Activated CD4-positive, alpha-beta T cell treated with anti-CD3 and anti-CD28 coated beads for 36 hours (primary cell): ENCODE measurements at places on chromosomes 7 and 10. TPM values are rescaled to one million over a fixed set of nuclear protein-coding genes. Genes with fewer than 3 reads are reported as not detected.

The H2BK1 gene
- total RNA-seq: not detected

The FAM25G gene
- not detected for total RNA-seq

The ANXA8 gene
- total RNA-seq: not detected

The SFTPA1 gene
- not detected for total RNA-seq

The GJD4 gene
- total RNA-seq: not detected

The FOXP2 gene
- total RNA-seq: not detected

The FGFR2 gene
- total RNA-seq: not detected

- H3K4me1 ChIP-seq: no peaks in the 10 kb centered on the region
- H3K27me3 ChIP-seq: peaks cover 2% of the 10 kb centered on the region
- no peaks in the 10 kb centered on the region for H3K36me3 ChIP-seq
- H3K27ac ChIP-seq: no peak overlapping the region
Measured at GRCh38 chr7:38669965-38670520, 38.9 kb upstream of the AMPH start.

GRCh38 chr10:70228491-70228890 lies 4.7 kb downstream of the PPA1 start:
- peaks cover 39% of the 10 kb centered on the region for H3K36me3 ChIP-seq
- DNase-seq: no peak
- H3K27ac ChIP-seq: no peak overlapping the region

GRCh38 chr10:93495654-93496321 lies 624 bp upstream of the CEP55 start:
- H3K4me3 ChIP-seq: peak overlapping the region; percentile 78
- H3K36me3 ChIP-seq: peaks cover 22% of the 10 kb centered on the region
- DNase-seq: peak; percentile 45
- peaks cover 25% of the 10 kb centered on the region for H3K4me1 ChIP-seq
- peak overlapping the region; percentile 55 for H3K27ac ChIP-seq
- H3K27me3 ChIP-seq: peaks cover 2% of the 10 kb centered on the region

- H3K27me3 ChIP-seq: peaks cover 16% of the 10 kb centered on the region
- no peak for DNase-seq
- no peaks in the 10 kb centered on the region for H3K36me3 ChIP-seq
- no peak overlapping the region for H3K4me3 ChIP-seq
- H3K27ac ChIP-seq: no peak overlapping the region
Measured at GRCh38 chr7:103918631-103919271, 70.7 kb downstream of the RELN start.

DNA sequence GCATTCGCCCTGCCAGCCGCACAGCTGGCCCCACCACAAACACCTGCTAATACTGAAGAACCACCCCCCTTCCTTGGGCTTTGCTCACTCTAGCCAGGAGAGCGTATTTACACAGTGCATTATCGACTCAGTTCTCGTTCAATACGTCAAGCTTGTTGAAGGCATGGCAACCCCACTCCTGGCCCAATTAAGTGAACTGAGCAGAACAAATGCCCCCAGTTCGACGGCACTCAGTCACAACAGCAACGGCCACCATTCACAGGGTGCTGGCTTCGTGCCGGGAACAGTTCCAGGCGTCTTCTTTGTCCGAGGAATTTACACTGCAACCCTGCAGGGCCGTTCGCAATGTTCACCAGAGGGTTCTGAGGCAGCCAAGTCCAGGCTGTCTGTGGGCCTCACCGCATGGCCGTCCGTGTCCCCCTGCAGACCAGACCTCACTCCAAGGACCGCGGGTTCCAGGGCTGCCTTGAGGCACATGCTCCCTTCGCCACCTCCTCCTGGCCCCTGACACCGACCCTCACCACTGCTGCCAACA lies 175.3 kb downstream of the DIP2C start:
- H3K27me3 ChIP-seq: no peaks in the 10 kb centered on the region
- no peak overlapping the region for H3K27ac ChIP-seq
- H3K4me3 ChIP-seq: no peak overlapping the region
- H3K4me1 ChIP-seq: peaks cover 13% of the 10 kb centered on the region
- no peak for DNase-seq

- no peak overlapping the region for H3K27ac ChIP-seq
- no peak for DNase-seq
- no peak overlapping the region for H3K4me3 ChIP-seq
- H3K27me3 ChIP-seq: no peaks in the 10 kb centered on the region
- H3K4me1 ChIP-seq: no peaks in the 10 kb centered on the region
Measured at GRCh38 chr10:133110609-133111275, 23.0 kb downstream of the ADGRA1 start.

DNA sequence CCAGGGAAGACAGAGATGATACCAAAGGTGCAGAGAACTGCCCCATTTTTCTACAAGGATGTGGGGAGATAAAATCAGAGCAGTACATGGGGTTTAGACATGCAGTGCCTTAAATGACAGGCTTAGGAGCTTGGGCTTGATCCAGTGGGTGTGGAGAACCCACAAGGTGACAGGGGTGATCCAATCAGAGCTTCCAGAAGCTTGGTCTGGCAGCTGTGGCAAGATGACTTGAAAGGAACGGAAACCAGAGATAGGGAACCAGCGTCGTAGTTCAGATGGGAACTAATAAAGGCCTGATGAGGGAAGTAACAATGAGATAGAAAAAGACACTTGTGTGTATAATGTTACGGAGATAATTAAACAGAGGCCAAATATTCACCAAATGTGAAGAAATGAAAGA lies 80.7 kb downstream of the SLC37A3 start:
- H3K4me3 ChIP-seq: no peak overlapping the region
- H3K27ac ChIP-seq: no peak overlapping the region
- H3K27me3 ChIP-seq: no peaks in the 10 kb centered on the region
- peaks cover 19% of the 10 kb centered on the region for H3K4me1 ChIP-seq
- DNase-seq: no peak

DNA sequence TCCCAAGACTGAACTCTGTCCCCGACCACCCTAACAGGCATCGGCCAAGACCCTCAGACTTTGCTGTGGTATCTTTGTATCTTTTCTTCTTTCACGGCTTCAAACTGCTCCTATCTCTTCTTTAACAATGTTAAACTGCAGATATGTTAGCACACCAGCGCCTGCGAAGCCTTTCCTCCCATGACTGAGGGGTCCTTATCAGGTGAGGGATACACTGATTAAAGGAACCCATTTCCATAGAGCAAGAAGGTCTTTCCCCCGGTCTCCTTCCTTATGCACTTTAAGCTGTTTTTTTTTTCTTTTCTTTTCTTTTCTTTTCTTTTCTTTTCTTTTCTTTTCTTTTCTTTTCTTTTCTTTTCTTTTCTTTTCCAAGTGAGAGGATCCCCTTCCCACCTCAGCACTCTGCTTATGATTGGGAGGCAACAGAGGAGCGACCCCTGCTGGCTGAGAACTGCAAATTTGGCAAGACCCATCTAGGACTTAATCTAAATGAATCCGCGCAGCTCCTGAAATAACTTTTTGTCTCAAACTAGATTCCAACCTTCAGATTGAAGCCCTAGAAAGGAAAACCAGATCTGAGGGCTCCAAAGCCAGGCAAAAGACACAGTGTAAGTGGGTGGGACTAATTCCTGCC lies 109.9 kb downstream of the ITGB8 start:
- no peak overlapping the region for H3K27ac ChIP-seq
- peak; percentile 51 for DNase-seq
- no peak overlapping the region for H3K4me3 ChIP-seq
- H3K4me1 ChIP-seq: no peaks in the 10 kb centered on the region
- H3K27me3 ChIP-seq: no peaks in the 10 kb centered on the region
- no peaks in the 10 kb centered on the region for H3K36me3 ChIP-seq

- no peak for DNase-seq
- H3K27me3 ChIP-seq: no peaks in the 10 kb centered on the region
- peaks cover 21% of the 10 kb centered on the region for H3K36me3 ChIP-seq
- H3K27ac ChIP-seq: peak overlapping the region; percentile 51
- H3K4me1 ChIP-seq: peaks cover 36% of the 10 kb centered on the region
Measured at GRCh38 chr10:15121707-15122106, 24.6 kb downstream of the RPP38 start.

GRCh38 chr7:68348401-68348800 lies 1249.9 kb upstream of the AUTS2 start:
- no peak overlapping the region for H3K4me3 ChIP-seq
- no peaks in the 10 kb centered on the region for H3K36me3 ChIP-seq
- no peaks in the 10 kb centered on the region for H3K27me3 ChIP-seq
- H3K27ac ChIP-seq: no peak overlapping the region
- no peak for DNase-seq

DNA sequence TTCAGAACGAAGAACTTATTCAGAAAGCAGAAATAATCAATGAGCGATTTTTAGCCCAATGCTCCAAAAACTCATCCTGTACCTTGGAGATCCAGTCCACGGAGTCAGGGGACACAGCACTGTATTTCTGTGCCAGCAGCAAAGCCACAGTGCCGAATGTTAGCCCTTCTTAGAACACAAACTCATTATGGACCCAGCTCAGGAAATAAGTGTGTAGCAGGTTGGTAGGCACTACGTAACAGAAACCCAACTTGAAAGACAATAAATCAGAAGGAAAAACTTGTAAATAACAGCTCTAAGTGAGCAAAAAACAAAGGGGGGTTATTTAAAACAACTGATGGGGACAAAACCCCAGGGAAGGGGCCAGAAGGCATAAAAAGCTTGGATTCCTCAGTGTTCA lies 112.0 kb upstream of the PRSS1 start:
- H3K27ac ChIP-seq: peak overlapping the region; percentile 98
- DNase-seq: no peak
- peak overlapping the region; percentile 88 for H3K4me3 ChIP-seq
- peaks cover 14% of the 10 kb centered on the region for H3K4me1 ChIP-seq
